Activated CD8-positive, alpha-beta T cell treated with anti-CD3 and anti-CD28 coated beads for 36 hours (primary cell): ENCODE measurements at places on chromosomes 12 and 14. TPM values are rescaled to one million over a fixed set of nuclear protein-coding genes. Genes with fewer than 3 reads are reported as not detected.

DNA sequence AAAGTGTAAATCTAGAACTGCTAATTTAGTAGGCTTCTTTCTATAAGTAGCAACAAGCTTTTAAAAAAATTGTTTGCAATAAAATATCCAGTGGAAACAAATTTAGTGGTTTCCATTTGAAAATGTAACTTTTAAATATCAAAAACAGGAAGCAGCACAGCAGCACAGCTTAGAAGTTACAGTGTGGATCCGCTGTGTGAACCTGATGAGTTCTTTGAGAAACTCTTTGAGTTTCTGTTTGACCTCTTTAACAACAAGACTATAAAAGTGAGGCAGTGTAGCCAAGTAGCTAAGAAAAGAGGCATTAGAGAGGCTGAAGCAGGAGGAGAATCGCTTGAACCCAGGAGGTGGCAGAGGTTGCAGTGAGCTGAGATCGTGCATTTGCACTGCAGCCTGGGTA, 178.3 kb downstream of the NAV3 start:
- H3K4me1 ChIP-seq = no peaks in the 10 kb centered on the region
- no peaks in the 10 kb centered on the region for H3K36me3 ChIP-seq
- H3K27ac ChIP-seq = no peak overlapping the region

Gene KRT6B
- total RNA-seq = not detected

DNA sequence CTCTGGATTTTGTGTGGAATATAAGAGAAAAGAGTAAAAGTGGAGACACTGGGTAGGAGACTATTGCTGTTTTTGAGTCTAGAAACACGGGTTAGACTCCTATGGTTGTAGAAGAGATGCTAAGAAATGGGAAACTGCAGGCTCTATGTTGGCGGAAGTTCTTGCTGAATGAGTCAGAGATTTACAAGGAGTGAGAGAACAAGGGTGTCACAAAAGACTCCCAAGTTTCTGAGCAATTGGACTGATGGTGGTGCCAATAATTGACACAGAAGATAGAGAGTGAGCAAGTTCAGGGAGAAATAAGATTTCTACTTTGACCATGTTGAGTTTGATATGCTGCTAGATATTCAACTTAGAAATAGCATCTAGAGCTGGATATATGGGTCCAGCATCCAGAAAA, 2.6 kb upstream of the PRKD1 start:
- peaks cover 25% of the 10 kb centered on the region for H3K27me3 ChIP-seq
- no peak overlapping the region for H3K4me3 ChIP-seq
- no peak overlapping the region for H3K27ac ChIP-seq
- H3K36me3 ChIP-seq = peaks cover 2% of the 10 kb centered on the region
- H3K4me1 ChIP-seq = peaks cover 6% of the 10 kb centered on the region
- DNase-seq = no peak

- no peak overlapping the region for H3K27ac ChIP-seq
- H3K36me3 ChIP-seq = no peaks in the 10 kb centered on the region
- no peaks in the 10 kb centered on the region for H3K4me1 ChIP-seq
These were observed 477.4 kb downstream of the APAF1 start for GRCh38 chr12:99122496-99122895.

DNA sequence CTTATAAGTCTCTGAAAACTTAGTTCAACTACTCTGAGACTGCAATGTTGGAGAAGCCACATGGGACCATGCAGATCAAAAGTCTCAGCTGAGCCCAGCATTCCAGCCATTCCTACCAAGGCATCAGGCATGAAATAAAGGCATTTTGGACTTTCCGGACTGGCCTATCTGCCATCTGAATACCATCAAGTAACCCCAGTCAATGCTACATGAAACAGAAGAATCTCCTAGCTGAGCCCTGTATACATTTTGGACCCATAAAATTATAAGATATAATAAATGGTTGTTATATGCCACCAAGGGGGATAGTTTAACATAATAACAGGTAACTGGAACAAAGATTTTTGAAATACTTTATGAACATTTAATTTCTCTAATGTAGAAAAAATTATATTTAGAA, 9.3 kb upstream of the TMEM260 start:
- peaks cover 27% of the 10 kb centered on the region for H3K27me3 ChIP-seq
- H3K4me3 ChIP-seq = no peak overlapping the region
- H3K36me3 ChIP-seq = no peaks in the 10 kb centered on the region
- peaks cover 2% of the 10 kb centered on the region for H3K4me1 ChIP-seq

Gene BCAT1
- total RNA-seq = 53.3 TPM

DNA sequence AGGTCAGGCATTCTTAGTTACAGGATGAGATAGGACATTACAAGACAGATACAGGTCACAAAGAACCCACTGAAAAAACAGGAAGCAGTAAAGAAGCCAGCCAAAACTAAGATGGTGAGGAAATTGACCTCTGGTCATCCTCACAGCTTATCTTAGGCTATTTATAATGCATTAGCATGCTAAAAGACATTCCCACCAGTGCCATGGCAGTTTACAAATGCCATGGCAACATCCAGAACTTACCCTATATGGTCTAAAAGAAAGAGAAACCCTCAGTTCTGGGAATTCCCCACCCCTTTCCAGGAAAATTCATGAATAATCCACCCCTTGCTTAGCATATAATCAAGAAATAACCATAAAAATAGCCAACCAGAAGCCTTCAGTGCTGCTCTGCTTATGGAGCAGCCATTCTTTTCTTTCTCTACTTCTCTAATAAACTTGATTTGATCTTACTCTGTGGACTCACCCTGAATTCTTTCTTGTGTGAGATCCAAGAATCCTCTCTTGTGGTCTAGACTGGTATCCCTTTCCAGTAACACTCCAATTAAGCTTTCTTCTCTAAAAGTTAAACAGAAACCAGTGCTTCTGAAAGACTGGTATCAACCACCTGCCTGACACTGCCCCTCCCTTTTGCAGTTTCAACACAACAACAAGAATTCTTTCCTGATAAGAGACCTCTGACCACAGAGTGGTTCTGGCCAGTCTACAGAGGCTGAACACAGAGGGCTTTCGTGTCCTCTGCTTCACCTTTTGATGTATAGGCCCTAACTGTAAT, 86.9 kb downstream of the BCAT1 start:
- no peak for DNase-seq
- no peak overlapping the region for H3K4me3 ChIP-seq
- no peaks in the 10 kb centered on the region for H3K27me3 ChIP-seq
- peaks cover 10% of the 10 kb centered on the region for H3K4me1 ChIP-seq

DNA sequence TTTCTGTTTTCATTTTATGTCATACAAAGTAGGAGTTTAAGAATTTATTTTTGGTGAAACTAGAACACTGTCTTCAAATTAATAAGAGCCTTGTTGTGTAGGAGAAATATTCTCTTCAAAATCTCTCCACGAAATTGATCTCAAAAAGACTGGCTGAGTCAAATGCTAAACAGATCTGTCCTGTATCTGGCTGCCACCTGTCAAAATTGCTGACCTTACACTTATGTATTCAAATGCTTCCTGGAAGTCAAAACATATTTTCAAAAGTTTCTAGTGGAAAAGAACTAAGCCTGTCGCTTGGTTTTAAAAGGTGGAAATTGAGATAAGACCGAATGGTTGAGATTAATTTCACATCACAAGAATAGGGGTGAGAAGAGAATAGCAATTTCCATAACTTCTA, 121.4 kb downstream of the RGS6 start:
- no peak overlapping the region for H3K27ac ChIP-seq
- no peak for DNase-seq
- H3K27me3 ChIP-seq = peaks cover 20% of the 10 kb centered on the region
- no peak overlapping the region for H3K4me3 ChIP-seq
- H3K4me1 ChIP-seq = peaks cover 8% of the 10 kb centered on the region

DNA sequence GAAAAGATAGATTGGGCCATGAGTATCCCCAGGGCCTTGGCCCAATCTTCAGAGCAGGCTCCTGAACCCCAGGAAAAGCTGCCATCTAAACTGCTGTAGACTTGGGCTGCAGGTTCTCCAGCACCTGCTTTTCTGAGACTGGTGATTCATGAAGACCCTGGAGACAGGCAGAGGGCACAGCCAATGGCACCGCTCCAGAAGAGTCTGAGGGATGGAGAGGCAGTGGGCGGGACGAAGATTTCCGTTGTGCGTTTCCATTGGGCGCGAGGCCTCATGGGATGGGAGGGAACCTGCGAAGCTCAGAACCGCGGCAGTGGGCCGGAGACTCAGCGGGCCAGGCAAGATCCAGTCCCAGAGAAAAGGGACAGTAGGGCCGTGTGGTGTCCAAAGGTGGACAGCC, 375.1 kb downstream of the IPO8 start:
- H3K27ac ChIP-seq = no peak overlapping the region
- no peaks in the 10 kb centered on the region for H3K27me3 ChIP-seq
- H3K36me3 ChIP-seq = no peaks in the 10 kb centered on the region
- H3K4me3 ChIP-seq = no peak overlapping the region
- DNase-seq = no peak
